ENCODE measurements at places on chromosomes 4 and X. TPM values are rescaled to one million over a fixed set of nuclear protein-coding genes. Genes with fewer than 3 reads are reported as not detected.

DNA sequence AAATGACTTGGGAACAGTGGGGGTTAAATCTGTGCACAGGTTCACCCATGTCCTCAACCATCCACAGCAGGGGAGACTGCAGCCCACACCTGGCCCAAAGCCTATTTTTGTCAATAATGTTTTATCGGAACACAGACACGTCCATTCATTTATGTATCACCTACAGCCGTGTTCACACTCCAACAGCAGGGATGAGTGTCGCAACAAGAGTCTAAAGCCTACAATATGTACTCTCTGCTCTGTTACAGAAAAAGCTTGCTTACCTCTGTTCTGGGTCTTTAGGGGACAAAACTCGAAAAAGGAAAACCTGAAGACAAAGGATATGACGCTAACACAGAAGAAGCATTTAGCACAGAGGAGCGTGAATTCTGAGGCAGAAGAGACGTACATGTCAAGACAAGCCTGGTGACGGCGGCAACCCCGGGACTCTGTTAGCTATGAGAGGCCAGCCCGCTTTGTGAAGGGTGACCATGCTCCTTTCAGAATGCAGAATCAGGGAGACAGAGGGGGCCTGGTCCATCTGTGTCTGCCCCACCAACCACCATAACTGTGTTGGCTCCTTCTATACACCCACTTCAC, 45.5 kb downstream of the AFAP1 start:
- H3K27me3 ChIP-seq, result no peaks in the 10 kb centered on the region
- peak; percentile 28 for DNase-seq
- no peaks in the 10 kb centered on the region for H3K4me1 ChIP-seq

GRCh38 chr4:124083711-124084110, 628.8 kb downstream of the ANKRD50 start:
- H3K4me1 ChIP-seq, result no peaks in the 10 kb centered on the region
- DNase-seq, result no peak

GRCh38 chr4:114921790-114922591, 191.4 kb downstream of the NDST4 start:
- no peaks in the 10 kb centered on the region for H3K4me1 ChIP-seq
- no peak overlapping the region for H3K4me3 ChIP-seq
- no peaks in the 10 kb centered on the region for H3K27me3 ChIP-seq
- no peak overlapping the region for H3K27ac ChIP-seq
- no peaks in the 10 kb centered on the region for H3K36me3 ChIP-seq

DNA sequence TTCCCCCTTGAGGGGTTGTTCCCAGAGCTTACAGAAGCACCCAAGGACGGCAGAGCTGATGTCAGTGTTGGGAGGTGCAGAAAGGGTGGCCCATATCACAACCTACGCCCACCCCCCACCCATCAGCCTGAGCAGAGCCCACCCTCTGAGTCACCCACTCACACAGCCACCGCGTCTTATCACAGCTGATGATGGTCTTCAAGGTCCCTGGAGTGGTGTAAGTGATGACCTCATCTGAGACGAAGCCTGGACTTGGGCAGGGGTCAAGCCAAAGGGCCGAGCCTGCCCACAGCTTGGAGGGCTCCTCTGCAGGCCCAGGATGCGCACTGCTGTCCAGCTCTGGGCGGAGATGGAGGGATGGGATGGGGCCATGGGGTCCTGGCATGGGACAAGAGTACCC, 3.0 kb upstream of the HTRA3 start:
- H3K27me3 ChIP-seq, result no peaks in the 10 kb centered on the region
- no peaks in the 10 kb centered on the region for H3K4me1 ChIP-seq
- H3K36me3 ChIP-seq, result no peaks in the 10 kb centered on the region

PRRG1 gene
- 3.7 TPM for total RNA-seq

All from prostate gland (tissue), 2 donors.